Hematopoietic multipotent progenitor cell treated with erythropoietin and hydrocortisone succinate and interleukin-3 and kit ligand, for 17 days (in vitro differentiated cells): ENCODE measurements at places on chromosomes 3 and 15.

DNA sequence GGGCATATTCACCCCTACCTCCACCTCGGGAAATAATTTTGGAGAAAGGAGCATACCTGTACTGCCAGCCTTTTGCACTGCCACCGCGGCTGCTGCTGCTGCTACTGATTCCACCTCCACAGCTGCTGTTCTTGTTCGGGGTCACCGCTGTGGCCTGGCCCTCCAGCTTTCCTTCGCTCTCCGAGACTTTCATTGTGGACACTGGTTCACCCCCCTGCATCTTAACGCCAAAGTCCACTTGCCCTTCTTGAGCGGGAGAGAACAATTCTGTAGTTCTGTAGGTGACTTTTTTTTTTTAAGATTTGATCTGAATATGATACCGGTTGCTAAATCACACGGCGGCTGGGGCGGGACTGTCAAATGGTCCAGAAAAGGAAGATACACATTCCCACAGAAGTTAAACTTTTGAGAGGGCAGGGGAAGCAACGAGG, 701 bp downstream of the OSBPL11 start:
- DNase-seq, result no peak

- no peak for DNase-seq
Measured at GRCh38 chr3:148651549-148651948, 46.2 kb upstream of the AGTR1 start.

GRCh38 chr3:47288966-47289910, 6.5 kb downstream of the KLHL18 start:
- DNase-seq, result no peak

DNA sequence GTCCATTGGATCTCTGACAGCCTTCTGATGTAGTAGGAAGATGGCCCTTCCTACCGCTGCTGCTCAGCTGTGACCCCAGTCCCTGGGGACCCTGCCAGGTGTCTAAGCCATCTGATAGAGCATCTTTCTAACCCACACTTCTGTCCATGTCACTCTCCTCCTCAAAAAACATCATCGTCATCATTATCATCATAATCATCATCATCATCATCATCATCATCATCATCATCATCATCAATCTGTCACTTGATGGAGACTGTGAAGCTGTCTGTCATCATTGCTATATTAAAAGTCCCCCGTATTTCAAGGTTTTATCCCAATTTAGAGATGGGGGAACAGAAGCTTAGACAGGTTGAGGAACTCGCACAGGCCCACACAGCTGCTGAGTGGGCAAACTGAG, 75.1 kb upstream of the SLC6A11 start:
- DNase-seq, result no peak

GRCh38 chr15:42150219-42150970, 6.0 kb downstream of the PLA2G4F start:
- no peak for DNase-seq

GRCh38 chr3:31043184-31043819, 148.8 kb upstream of the GADL1 start:
- DNase-seq, result no peak

DNA sequence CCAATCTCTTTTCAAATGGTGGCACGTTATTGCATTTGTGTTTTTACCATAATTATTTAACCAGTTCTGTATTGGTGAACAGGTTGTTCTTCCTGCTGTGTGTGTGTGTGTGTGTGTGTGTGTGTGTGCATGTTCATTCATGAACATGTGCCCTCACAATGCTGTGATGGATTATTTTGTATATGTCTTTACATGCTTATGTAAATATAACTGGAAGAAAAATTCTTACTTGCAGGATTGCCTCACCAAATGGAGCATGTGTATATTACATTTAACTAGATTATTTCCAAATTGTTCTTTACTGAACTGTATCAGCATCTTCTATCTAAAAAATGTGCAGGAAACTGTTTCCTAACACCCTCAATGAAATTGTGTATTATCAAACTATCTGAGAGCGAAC, 175.2 kb upstream of the ZPLD1 start:
- DNase-seq, result no peak

- no peak for DNase-seq
Measured at GRCh38 chr3:113142476-113142875, 68.9 kb upstream of the BOC start.

- DNase-seq, result no peak
Measured at GRCh38 chr3:120683671-120684301, 1.7 kb upstream of the HGD start.

GRCh38 chr3:123276346-123277006, 74.7 kb downstream of the SEC22A start:
- DNase-seq, result no peak

DNA sequence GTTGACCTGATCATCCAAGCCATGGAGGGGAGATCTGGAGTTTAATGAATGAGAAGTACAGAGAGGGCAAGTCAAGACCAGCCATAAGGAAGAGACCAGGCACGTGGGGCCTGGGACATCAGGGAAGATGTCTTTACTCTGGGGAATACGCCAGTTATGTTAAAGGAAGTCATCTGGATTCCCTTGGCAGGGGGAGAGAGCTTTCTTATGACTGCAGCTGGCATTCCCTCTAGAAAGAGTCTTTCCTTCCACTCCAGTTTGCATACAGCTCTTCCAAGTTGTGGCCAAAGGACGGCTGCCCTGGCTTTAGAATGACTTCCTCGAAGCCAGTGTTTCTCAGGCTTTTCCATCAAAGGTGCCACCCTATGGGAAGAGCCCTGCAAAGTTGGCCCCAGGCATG, 93.6 kb upstream of the AGBL1 start:
- no peak for DNase-seq

- no peak for DNase-seq
Measured at GRCh38 chr3:43894176-43895049, 203.7 kb downstream of the ABHD5 start.
